ENCODE measurements at places on chromosomes 7 and 10.
A peak's percentile ranks its signal among the peaks of the same experiment; 100 is the strongest.

DNA sequence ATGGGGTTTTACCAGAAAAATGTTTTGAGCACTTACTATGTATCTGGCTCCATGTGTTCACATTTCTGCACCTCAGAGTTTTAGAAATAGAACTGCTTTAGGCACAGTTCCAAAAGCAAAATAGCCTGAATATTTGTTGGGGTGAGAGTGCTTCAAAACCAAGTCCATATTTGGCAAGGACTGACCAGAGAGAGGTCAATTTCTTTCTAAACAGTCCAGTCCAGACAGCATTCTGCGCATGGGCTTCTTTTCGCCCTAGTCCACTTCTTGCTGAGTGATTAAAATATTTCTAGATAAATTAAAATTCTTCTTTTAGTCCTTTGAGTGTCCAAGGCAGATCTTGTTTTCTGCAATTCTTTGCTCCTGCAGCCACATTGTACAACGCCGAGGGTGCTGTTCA is 427.0 kb downstream of the PHTF2 start:
- no peak for DNase-seq

GRCh38 chr7:41640487-41640886 is 62.4 kb downstream of the INHBA start:
- DNase-seq = no peak

- DNase-seq = peak; percentile 14
Observed at GRCh38 chr10:83625831-83626360, 513.4 kb upstream of the GHITM start.

DNA sequence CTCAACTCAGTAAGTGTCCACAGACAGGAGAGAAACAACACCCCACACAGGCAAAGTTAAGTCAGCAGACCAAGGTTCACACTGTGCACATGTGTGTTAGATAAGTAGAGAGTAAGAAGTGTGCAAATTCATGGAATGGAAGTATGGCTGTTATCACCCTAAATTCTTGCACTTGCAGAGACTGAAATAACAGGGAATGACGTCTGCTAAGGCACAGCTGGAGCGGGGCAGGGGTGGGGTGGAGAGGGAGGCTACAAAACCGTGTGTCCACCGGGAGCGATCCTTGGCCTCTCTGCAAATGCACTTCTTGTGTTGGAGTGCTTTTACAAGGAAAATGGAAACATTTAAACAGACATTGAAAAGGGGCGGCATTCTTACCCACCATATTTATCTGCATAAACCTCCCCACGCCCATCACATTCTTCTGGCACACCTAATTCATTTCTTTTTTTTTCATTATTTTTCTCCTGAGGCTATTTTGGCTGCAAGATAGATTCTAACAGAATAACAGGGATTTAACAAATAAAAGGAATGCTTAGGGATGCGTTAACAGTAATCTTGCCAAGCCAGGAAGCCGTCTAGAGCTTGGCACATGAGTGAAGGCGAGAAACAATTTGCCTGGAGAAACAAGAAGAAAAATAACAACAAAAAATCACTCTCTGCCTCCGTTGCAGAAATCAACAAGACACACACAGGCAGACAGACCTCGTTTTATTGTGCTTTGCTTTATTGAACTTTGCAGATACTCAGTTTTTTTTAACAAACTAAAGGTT is 30.1 kb downstream of the TNS3 start:
- DNase-seq = no peak

- DNase-seq = no peak
Observed at GRCh38 chr10:93573051-93573909, 6.8 kb downstream of the FFAR4 start.

- no peak for DNase-seq
Observed at GRCh38 chr10:68223535-68224165, 8.3 kb downstream of the ATOH7 start.

DNA sequence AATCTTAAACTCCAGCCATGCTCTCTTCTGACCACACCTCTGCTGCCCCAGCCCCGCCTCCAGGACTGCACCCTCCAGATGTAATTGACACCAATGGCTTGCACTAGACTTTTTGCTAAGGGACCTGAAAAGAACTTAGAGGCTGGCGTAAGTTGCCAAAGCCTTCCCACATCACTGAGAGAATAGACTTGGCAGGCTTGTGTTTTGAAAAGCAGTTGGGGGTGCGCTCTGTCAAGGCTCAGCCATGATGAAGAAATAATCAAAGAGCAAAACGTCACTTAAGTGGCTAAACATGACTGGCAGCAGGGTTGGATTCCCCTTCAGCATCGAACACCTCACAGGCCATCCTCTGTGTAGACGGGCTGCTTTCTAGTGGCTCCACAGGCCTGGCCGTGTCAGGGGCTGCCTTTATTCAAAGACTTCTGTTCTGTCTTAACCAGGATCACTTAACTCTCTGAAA is 195.2 kb upstream of the C7orf33 start:
- DNase-seq = no peak

- no peak for DNase-seq
Observed at GRCh38 chr10:6071181-6072175, 9.3 kb upstream of the IL2RA start.

DNA sequence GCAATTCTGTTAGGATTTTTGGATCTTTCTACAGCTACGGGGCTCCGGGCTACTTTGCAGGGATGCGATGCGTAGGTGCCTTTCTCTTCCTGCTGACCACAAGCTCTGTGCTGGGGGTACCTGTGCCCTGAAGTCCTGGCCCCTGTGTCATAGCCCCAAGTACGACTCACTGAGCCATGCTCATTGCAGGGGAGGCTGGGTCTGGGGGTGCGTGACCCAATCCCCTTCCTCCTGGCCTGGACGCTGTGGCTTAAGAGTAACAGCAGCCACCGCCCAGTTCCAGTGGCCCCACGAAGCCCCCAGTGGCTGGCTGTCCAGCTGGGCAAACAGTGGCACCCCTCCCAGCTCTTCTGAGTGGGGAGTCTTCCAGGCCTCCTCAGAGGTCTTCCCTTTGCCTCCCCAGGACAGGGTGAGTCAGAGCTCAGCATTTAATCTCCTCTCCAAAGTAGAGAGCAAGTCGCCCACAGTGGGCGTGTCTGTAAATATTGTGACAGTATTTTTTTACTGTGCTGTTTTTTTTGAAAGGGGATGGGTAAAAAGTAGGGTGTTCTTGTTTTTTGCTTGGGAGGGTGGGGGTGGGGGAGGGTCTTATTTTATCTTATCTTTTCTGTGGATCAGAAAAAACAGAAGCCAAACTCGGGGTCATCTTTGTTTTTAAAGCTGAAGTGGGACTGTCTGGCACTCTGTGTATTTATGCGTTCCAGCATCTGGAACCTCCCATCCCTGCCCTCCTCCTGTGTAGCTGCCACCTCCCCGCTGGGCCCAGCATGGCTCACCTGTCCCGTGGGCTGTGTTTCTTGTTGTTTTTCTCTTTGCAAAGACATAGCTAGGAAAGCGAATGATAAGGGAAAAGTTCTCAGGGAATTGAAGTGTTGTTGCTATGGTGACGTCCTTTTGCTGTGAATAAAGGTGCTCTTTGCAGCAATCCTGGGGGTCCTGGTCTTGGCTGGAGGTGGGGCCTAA is 8.2 kb downstream of the LFNG start:
- DNase-seq = no peak

DNA sequence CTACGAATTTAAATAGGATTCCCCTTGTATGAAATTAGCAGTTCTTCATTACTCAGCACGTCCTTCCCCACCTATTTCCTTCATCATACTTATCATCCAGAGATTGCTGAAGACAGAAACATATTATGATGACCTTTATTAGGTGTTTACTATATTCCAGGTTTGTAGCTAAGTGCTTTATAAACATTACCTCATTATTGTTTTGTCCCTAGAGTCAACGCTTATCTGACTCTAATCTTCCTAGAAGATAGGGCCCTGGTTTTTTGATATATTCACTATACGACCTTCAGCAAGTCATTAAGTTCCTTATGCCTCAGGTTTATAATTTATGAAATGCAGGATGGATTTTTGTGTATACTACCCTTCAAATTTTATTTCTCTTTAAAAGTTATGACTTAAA is 36.8 kb upstream of the NRP1 start:
- DNase-seq = no peak
